Lung (tissue), 17 donors: ENCODE measurements at places on chromosomes 5 and 9.

DNA sequence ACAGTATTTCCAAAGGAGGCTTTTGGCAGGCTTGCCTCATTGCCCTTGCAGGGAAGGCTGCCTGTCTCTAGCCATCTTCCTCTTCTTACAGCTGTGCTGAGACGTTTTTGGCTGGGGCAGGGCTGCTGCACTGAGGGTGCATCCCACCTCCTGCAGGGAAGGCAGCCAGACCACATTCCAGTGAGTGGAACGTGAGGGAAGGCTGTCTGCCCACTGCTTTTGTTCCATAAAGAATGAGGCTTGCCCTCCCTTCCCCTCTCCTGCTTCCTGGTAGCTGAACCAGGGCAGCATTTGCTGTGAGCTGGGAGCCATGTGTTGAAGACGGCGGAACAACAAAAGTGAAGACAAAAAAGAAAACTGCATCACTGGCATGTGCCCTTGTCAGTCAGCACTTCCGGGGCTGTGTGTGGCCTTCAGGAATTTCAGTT, 16.8 kb downstream of the MGAT1 start:
- peak; percentile 54 for DNase-seq

GRCh38 chr5:117082977-117083376, 508.4 kb upstream of the SEMA6A start:
- no peak for DNase-seq

DNA sequence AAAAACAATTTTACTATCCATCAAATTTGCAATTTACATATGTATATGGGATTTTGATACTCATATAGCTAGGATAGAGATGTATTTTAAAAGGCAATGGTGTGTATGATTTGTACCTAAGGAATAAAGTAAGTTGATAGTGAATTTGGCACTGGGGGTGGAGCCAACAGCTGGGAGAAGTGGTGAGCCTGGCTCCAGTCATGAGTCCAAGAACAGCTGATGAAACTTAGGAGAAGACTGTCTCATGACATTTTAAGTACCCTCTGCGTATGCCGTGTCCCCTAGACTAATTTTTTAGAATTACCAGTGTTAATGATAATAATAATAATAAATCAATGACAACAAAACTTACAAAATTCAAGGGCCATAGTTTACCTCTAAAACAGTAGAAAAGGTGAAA, 181.4 kb downstream of the ADCY2 start:
- no peak for DNase-seq

DNA sequence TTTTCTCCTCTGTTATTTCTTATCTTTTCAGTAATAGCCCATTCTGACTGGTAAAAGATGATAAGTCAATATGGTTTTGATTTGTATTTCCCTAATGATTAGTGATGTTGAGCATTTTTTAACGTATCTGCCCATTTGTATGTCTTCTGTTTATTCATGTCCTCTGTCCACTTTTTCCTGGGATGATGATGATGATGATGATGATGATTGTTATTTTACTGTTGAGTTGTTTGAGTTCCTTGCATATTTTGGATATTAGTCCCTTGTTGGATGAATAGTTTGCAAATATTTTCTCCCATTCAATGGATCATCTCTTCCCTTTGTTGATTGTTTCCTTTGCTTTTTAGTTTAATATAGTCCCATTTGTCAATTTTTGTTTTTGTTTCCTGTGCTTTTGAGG, 27.0 kb downstream of the UTP15 start:
- no peak for DNase-seq

- no peak for DNase-seq
Observed at GRCh38 chr5:142375944-142376411, 51.2 kb upstream of the SPRY4 start.

- DNase-seq, result peak; percentile 56
Observed at GRCh38 chr9:121700165-121700831, 48.9 kb downstream of the DAB2IP start.

- no peak for DNase-seq
Observed at GRCh38 chr9:29866556-29866955, 2293.3 kb upstream of the C9orf72 start.

GRCh38 chr5:124467745-124468144, 278.7 kb downstream of the ZNF608 start:
- DNase-seq, result no peak

GRCh38 chr5:156004754-156005153, 322.2 kb upstream of the SGCD start:
- no peak for DNase-seq

DNA sequence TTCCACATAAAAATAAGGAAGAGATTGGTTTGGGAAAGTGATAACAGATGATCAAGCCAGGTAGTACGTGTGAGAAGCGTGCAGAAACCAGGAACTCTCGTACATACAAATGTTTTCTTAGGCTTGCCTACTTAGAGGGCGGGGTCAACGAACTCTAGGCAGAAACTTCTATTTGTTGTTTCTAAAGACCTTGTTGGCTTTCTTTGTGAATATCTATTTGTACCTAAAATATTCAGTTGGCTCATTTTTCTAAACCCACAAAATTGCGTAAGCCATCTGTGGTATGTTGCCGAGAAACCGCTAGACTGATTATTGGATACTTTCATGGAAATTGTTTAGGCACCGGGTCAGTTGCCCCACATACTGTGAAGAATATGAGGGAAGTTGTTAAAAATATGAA, 458.5 kb downstream of the MAT2B start:
- DNase-seq, result no peak

DNA sequence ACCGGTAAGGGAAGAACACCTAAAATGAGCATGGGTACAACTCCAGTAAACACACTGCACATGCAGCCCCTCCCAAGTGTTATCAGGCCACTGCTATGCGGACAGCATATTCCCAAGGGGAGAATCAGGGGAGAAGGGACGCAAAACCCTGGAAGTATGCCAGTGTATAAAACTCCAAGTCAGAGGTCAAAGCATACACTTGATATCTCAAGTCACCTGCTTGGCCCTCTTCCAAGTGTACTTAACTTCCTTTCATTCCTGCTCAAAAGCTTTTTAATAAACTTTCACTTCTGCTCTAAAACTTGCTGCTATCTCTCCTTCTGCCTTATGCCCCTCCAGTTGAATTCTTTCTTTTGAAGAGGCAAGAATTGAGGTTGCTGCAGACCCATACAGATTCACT, 408.1 kb downstream of the HTR1A start:
- DNase-seq, result peak; percentile 22

GRCh38 chr5:127723571-127723970, 20.4 kb downstream of the CCDC192 start:
- peak; percentile 21 for DNase-seq

GRCh38 chr5:137627706-137628105, 108.2 kb downstream of the KLHL3 start:
- no peak for DNase-seq
